ENCODE measurements at places on chromosomes 4 and X. TPM values are rescaled to one million over a fixed set of nuclear protein-coding genes. Genes with fewer than 3 reads are reported as not detected.

The DKK2 gene
- not detected for total RNA-seq

The GABRG1 gene
- total RNA-seq = not detected

The FAM53A gene
- total RNA-seq = 3.6 TPM

The P2RY8 gene
- not detected for total RNA-seq

The ZAR1 gene
- total RNA-seq = 0.19 TPM
